ENCODE measurements at places on chromosomes 7 and 10.

- DNase-seq: no peak
Measured at GRCh38 chr7:24939416-24939815, 40.6 kb downstream of the OSBPL3 start.

GRCh38 chr7:51031216-51031615 lies 248.5 kb upstream of the GRB10 start:
- no peak for DNase-seq

GRCh38 chr10:120453886-120454285 lies 3.1 kb upstream of the PLPP4 start:
- DNase-seq: no peak

DNA sequence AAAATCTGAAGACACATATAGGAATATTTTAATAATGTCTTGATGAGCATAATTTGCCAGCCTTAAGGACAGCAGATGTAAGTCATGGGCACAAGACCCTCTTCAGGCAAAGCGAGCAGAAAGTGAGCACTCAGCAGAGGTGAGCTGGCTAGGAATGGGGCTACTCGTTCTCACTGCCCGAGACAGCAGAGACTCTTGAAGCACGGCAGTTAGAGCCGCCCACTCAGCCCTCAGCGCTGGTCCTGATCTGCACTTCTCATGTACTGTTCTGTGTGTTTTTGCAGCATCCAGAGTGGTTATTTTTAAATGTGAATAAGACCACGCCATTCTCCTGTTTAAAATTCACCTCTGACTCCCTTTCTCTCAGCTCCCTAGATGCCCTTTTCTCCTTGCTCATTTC lies 65.3 kb downstream of the GFRA1 start:
- DNase-seq: no peak

GRCh38 chr7:117012284-117012683 lies 59.0 kb downstream of the ST7 start:
- no peak for DNase-seq

GRCh38 chr7:133703547-133703946 lies 423.6 kb upstream of the LRGUK start:
- peak; percentile 29 for DNase-seq

DNA sequence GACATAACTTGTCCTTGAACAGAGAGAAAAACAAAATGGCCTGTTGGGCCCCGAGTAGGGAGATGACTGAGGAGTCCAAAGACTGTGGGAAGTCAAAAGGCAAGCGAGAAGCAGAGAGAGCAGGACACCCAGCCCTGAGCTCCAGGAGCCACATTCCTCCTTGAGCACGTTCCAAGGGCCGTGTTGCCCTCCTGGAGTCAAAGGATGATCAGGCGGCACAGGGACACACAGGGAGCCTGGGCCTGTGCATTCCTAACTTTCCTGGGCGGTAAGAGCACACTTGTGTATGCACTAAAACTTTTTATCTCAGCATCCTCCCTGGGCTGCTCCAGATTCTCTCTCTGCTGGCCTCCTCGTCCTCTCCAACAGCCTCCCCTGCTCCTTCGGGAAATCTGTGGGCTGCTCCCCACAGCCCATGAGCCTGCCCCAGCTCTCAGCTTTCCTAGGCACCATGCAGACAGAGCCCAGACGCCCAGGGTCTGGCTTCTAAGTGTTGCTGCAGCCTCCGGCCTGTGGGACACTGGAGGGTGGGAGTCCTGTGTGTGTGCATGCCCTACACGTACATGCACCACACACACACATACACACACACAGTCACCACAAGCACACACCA lies 281.8 kb downstream of the POU6F2 start:
- no peak for DNase-seq

- no peak for DNase-seq
Measured at GRCh38 chr10:77348082-77348481, 289.5 kb downstream of the KCNMA1 start.

- no peak for DNase-seq
Measured at GRCh38 chr7:84060000-84060399, 134.6 kb downstream of the SEMA3A start.

GRCh38 chr7:79489371-79489770 lies 35.9 kb upstream of the MAGI2 start:
- DNase-seq: no peak

DNA sequence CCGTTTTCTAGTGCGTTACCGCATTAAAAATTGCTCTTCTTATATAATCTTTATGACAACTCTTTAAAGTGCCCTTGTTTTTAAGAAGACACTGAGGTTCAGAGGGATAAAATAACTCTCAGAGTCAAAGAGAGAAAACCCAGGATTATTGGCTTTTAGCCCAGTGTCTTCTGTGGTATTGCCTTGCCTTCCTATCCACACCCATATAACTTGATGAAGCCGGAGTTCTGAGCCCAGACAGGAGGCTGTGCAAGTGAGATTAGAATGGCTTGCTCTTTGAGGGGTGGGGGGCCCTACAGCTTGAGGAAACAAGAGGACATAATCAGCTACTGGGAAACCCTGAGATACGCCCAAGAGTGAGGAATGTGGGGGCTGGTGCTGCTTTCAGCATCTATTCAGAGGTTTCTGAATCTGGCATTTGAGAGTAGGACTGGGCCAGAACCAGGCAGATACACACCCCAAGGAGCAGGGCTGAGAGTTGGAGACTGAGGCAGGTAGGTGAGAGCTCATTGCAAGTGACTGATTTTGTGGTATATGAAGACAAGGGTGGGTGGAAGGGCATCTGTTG lies 2.3 kb downstream of the PRXL2A start:
- DNase-seq: no peak

DNA sequence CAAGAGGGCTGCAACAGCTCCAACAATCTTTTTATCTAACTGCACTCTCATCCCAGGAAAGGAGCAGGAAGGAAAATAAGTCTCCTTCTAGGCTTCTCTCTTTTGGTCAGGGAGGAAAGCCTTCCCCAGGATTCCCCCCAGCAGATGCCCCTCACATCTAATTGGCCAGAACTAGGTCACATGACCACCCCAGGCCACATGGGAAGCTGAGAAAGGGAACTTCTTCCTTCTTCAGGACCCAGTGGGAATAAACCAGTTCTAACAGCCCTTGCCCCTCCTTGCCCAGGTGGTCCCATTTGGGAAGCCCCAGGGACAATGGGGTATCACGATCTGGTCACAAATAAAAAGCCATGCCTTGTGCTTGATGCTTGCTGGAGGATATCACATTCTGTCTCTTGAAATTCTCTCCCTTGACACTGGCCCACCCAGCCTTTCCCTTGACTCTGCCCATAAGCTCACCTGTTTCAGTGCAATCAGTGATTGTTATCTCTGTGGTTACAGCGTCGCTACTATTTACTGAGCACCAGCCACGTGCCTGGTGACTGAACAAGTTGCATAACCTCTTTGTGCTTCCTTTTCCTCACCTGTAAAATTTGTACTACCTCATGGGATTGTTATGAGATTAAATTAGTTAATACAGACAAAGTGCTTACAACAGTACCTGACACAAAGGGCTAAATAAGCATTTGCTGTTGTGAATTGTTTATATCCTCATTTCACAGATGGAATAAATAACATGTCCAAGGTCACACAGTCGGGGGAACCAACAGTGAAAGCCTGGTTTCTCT lies 9.0 kb upstream of the TACR2 start:
- DNase-seq: no peak

GRCh38 chr10:132185601-132186487 lies 904 bp upstream of the DPYSL4 start:
- no peak for DNase-seq

DNA sequence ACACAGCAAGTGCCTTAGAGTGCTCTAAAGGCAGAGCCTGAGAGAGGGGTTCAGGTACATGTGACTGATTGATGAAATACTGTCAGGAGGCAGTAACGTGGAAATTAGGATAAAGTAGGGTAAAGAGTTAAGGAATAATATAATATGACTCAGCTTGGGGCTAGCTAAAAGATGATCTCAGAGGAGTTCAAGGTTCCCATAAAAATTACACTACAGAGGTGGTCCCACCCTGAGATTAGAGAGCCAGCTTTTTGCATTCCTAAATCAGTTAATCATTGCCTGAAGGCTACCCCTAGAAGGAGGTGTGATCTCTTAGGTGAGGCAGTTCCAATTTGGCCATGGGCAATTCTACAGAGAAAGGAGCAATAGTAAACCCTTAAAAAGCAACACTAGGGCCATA lies 5.8 kb downstream of the LIPJ start:
- DNase-seq: no peak

DNA sequence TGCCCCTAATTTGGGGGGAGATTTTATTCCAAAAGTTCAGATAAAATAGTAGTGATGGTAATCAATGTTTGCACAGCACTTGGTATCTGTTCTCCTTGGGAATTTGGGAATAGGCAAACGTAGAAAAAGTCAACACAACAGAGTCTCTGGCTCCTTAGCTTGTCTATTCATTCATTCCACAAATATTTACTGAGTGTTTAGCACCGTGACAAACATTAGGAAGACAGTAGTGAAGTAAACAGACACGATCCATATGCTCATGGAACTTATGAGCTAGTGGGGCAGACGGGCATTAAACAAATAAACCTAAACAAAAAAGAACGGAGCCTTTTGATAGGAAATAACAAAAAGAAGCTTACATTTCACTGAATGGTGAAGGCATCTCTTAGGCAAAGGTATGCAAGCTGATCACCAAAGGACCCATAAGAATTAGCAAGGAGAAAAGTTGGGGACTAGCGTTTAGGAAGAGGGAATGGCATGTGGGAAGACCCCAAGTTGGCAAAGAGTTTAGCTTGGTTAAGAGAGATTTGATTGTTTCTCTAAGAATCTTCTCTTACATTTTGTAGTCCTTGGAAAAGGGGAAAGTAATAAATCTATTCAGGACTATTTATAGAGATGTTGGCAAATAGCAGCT lies 243.9 kb upstream of the NPY start:
- no peak for DNase-seq

- no peak for DNase-seq
Measured at GRCh38 chr10:60073397-60073780, 167.0 kb upstream of the CCDC6 start.

- DNase-seq: no peak
Measured at GRCh38 chr10:32556783-32557395, 110.9 kb downstream of the CCDC7 start.

GRCh38 chr7:48637382-48637781 lies 287.0 kb upstream of the CDC14C start:
- no peak for DNase-seq

DNA sequence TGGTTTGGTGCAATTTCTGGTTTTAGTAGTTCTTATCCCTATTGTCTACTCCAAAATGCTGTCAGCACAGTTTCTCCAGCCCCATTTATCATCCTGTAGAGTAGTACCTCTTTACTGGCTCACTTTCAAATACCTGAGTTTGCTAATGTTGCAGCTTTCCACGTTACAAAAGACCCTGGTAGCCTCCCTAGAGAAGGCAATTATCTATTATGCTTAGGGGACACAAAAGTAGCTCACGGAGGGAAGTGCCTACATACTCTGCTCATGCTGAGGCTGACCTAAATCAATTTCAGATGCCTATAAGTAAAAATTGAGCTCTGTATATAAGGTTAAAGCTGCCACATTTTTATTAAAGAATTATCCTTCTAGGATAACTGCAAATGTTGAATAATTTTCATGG lies 603.6 kb downstream of the CNTNAP2 start:
- no peak for DNase-seq

- no peak for DNase-seq
Measured at GRCh38 chr7:27430105-27430504, 187.5 kb downstream of the EVX1 start.

DNA sequence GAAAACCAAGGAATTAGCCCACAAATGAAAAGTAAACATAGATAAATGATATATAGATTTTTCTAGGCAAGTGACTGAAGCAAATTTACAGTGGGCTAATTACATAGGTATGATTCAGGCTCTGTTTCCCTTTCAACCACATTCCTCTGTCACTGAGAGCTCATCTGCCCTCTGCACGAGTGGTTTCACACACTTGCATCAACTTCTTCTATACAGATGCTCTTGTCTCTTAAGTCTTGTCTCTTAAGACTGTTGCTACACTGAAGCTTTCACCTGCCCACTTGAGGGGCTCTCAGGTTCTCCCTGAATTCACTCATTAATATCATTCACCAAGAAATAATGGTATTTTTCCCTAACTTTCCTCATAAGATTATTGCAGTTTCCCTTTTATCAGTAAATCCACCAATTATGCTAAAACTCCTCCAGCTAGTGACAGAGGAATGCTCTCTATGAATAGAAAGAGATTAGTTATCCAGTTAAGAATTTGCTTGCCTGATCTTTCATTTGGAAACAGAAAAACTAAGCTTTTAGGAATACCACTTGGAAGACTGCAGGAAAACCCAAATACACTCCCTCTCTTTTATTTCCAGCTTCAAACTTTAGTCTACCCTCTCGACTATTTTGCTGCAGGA lies 95.7 kb downstream of the ELAPOR2 start:
- DNase-seq: no peak

DNA sequence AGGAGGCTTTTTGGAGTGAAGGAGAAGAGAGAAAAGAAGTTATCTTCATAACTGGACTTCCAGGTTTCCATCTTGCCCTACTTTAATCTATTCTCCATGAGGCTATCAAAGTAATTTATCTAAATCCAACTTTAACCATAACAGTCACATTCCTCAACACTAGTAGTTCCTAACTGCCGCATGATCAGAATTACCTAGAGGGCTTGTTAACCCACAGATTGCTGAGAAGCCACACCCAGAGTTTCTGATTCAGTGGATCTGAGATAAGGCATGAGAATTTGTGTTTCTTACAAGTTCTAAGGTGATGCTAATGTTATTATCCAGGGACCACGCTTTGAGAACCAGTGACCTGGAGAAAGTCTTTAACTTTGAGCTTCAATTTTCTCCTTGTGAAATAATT lies 8.3 kb upstream of the COL1A2 start:
- no peak for DNase-seq

GRCh38 chr7:36088966-36089365 lies 64.1 kb upstream of the EEPD1 start:
- DNase-seq: no peak

DNA sequence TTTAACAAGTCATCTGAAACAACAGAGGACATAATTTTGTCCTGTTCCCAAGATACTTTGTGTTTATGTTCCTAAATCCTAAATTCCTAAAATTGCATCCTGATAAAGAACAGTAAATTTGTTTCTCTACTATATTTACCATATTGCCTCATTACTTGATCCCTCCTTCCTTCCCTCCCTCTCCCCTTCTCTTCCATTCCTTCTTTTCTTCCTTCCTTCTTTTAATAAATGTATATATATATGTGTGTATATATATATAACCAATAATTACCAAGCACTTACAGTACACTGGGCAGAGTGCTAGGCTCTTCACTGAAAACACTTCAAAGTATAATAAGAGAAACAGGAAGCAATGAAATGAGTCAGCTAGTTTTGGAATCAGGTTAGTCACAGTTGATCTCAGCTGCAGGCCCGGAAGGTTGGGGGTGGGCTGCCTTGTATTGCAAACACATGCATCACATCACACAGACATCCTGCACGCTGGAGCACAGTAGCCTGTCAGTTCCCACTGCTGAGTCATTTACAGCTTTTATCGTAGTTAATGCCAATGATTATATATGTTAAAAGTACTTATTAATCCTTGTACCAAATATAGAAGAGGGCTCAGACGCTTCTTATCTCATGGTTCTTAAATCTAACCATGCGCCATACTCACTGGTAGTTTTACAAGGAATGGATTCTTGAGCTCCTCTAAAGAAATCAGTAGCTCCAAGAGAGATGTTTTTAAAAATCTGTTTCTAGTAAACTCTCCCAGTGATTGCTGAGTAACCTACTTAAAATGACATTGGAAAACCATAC lies 551.7 kb downstream of the GRM8 start:
- DNase-seq: peak; percentile 79

GRCh38 chr7:96855691-96856090 lies 146.0 kb upstream of the SEM1 start:
- DNase-seq: no peak

- no peak for DNase-seq
Measured at GRCh38 chr10:142371-142770, 7.1 kb downstream of the ZMYND11 start.

Measured in smooth muscle cell of the brain vasculature (primary cell).